ENCODE measurements at places on chromosomes 4 and X.

GRCh38 chrX:17960891-17961290 lies 99.8 kb upstream of the RAI2 start:
- no peak for DNase-seq

DNA sequence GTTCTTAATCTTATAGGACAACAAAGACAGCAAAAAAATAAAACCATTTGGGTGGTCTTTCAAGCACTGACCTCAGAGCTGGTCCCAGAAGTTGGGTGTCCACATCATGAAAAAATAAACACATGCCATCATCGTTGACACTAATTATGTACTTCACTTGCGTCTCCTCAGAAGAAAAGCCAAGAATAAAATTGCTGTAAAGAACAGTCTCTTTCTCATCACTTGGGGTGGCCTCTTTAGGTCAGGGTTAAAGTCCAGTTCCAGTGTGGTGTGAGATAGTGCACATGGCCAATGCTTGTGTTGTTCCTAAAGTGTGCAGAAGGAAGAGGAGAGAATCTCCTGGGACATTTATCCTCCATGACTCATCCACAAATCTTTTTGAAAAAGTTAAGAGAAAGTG lies 49.5 kb upstream of the IBSP start:
- DNase-seq: no peak

DNA sequence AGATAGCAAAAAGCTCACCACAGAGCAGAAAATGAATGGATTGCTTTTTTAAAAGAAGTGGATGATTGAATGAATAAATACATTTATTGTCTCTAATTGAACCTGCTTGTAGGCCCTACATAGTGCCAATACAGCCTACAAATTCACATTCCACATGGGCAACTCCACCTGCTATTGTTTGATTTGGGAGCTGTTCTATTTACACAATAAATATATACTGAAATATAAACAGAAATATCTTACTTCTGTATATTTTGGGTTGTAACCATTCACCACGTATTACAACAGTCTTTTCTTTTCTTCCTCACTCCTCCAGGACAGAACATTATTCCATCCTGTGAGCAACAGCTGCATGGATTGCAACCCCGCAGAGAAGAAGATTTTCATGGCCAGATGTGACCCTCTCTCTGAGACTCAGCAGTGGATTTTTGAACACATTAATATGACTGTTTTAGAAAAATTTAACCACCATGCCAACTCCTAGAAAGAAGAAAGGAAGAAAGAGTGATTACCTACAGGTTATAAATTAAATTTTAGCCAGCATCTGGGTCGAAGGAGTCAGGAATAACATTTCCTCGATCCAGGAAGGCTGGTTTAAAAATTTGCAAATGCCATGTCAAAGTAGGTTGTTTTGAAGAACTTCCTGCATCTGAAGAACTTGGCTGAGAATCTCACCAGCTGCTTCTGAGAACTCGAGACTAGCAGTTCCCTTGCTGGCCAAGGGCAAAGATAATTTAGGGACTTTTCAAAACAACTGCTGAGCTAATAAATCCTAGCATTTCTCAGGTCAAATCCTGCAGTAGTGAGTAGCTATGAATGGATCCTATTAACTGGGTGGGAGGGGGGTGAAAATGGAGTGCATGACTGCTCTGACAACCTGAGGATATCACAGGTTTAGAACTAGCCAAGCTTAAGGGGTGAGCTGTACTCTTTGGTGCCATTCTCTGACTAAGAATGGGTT lies 128.7 kb upstream of the GALNT7 start:
- DNase-seq: no peak

DNA sequence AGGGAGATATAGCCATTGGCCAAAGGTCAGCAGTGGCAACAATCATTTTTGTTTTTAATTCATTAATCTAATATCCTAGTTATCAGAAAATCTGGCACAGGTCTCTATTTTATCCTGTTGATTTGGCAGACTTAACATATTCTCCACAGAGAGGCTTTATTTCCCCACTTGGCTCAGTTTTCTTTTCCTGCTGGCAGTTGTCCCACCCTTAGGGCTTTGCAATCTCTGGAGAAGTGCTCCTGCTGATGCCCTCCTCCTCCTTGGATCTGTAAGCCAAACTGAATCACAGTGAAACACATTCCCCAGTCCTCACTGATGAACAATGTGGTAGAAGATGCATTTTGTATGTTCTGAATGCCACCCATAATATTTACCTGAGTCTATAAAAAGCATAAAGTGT lies 889.7 kb downstream of the PDHA2 start:
- DNase-seq: no peak

- no peak for DNase-seq
Measured at GRCh38 chr4:91170768-91171167, 1043.6 kb downstream of the CCSER1 start.

DNA sequence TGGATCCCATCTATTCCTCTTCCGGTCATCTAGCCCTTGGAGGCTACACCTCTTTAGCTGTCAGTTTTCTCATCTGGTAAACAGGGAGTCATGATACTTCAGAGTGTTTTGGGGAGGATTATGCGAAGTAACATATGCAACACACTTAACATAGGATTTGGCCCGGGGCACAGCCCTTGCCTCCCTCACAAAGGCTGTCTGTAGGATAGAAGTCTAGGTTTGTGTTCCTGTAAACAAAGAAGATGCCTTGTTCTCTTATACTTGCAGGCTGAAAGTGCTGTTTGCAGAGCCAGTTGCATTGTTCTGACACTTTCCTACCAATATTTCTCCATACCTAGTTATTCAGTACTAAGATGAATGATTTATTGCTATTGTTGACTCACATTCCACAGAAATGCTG lies 2.2 kb upstream of the APELA start:
- no peak for DNase-seq

GRCh38 chr4:15778289-15779241 lies at the start of gene CD38:
TSS of gene CD38 (plus strand) at chr4:15778328. CDS start at chr4:15778415, 87 bp downstream.
- no peak for DNase-seq

- no peak for DNase-seq
Measured at GRCh38 chr4:86942185-86942666, 7.4 kb downstream of the AFF1 start.

GRCh38 chrX:13261348-13261747 lies 58.5 kb downstream of the ATXN3L start:
- DNase-seq: no peak

DNA sequence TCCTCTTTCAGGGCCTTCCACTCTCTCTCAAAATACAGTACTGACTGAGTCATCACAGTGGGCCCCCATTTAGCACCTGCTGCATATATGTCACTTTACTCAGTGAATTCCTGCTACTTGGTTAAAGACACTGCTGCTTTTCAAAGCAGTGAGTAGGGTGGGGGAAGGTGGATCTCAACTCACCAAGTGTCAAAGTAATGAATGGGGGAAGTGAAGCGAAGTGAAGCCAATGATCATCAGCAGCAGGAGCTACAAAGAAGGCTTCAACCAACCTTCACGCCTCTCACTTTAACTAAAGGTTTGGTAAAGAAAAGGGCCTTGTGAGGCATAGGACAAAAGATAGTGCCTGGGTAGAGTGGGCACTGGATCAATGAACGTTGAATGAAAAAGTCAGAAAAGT lies 424.1 kb downstream of the SMARCA1 start:
- no peak for DNase-seq

DNA sequence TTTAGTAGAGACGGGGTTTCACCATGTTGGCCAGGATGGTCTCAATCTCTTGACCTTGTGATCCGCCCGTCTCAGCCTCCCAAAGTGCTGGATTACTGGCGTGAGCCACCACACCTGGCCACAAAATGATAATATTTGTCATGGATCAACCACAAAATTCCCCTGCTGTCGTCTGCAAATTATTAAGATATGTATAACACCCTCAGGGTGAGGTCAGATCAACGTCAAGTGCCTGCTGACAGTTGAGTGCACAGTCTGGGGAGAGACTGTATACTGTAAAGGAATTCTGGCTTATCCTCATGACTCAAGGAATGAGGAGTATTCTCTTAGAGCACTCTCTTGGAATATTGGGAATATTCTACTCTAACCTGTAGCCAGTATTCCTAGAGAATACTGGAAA lies 11.2 kb downstream of the EPGN start:
- DNase-seq: no peak

DNA sequence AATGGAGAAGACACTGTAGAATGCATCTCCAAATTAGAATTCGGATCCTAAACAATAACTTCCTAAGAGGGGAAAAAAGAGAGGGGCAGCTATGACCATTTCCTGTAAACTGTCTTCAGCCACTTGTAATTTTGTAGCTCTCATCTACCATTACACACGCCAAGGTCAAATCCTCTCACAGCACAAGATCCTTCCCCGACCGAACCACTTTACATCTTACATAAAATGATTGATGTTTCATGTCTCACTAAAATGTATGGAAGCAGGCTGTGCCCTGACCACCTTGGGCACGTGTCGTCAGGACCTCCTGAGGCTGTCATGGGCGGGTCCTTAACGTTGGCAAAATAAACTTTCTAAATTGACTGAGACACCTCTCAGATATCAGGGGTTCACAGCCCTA lies 24.1 kb upstream of the PBDC1 start:
- DNase-seq: no peak

- DNase-seq: no peak
Measured at GRCh38 chrX:646228-646495, 15.6 kb downstream of the SHOX start.

DNA sequence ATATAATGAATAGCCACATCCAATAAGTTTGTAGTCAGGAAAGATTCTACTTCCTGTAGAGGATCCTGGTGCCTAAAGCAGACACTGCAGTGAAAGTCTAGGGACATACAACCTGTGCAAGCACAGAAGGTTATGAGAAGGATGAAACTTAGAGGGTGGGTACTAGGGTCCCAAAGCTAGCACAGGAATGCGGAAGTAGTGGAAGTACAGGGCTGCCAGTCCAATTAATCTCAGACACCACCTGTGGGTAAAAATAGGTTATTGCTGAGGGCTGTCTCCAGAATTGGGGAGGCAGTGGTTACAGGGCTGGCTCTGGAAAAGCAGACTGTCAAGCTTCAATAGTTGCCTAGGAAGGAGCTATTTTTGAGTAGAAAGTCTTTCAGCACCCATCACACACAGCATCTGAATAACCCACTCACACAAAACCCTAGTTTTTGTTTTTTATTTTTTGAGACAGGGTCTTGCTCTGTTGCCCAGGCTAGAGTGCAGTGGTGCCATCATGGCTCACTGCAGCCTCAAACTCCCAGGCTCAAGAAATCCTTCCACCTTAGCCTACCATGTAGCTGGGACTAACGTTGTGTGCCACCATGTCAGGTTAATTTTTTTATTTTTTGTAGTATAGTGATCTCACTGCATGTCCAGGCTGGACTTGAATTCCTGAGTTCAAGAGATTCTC lies 50.8 kb upstream of the ELF2 start:
- no peak for DNase-seq

DNA sequence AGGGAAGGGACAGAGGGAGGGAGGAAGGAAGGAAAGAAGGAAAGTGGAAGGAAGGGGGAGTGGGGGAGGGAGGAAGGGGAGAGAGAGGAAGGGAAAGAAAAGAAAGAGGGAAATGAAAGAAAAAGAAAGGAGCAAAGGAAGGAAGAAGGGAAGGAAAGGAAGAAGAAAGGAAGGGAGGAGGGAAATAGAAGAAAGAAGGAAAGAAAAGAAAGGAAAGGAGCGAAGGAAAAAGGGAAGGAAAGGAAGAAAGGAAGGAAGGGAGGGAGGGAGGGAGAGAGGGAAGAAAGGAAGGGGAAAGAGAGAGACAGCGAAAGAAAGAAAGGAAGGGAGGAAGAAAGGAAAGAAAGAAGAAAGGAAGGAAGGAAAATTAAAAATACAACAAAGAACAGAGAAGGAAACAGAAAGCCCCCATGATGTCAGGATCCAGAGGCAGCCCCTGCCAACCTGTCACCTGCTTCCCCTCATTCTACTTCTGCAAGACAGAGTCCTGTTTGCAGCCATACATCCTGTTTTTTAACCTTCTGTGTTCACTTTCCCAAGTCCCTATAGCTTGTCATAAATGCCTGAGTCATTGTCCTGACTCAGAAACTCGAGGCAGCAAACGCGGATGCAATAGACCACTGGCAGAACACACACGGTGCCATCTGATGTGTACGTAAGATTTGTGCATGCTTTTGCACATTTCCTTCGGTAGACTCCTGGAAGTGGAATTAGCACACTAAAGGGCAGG lies 77.0 kb upstream of the C4orf50 start:
- DNase-seq: no peak

DNA sequence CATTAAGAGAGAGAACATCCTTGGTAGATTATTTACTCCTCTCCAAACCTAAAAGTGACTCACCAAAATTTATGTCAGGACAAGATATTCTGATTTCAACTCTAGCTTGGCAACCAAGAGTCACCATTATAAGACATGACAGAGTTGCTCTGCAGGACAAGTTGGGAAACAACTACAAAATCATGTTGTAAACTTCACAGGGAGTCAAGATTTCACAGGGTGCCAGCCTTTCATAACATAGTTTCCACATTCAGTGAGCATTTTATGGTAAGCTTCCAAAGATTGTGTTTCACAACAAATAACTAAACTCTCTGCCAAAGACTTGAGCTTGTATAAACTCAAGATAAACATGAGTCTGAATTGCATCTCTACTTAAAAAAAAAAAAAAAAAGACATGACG lies 121.0 kb upstream of the DIAPH2 start:
- no peak for DNase-seq

DNA sequence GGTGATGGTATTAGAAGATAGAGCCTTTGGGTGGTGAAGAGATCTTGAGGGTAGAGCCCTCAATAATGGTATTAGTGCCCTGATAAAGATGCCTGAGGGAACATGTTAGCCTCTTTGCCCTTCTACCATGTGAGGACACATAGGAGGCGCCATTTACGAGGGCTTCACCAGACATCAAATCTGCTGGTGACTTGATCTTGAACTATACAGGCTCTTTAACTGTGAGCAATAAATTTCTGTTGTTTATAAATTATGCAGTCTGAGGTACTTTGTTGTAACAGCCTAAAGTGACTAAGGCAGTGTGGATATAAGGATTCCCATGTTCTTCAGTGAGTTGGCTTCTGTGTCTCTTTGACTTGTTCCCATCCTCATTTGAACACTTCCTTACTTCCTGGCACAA lies 11.8 kb downstream of the MOB1B start:
- no peak for DNase-seq

DNA sequence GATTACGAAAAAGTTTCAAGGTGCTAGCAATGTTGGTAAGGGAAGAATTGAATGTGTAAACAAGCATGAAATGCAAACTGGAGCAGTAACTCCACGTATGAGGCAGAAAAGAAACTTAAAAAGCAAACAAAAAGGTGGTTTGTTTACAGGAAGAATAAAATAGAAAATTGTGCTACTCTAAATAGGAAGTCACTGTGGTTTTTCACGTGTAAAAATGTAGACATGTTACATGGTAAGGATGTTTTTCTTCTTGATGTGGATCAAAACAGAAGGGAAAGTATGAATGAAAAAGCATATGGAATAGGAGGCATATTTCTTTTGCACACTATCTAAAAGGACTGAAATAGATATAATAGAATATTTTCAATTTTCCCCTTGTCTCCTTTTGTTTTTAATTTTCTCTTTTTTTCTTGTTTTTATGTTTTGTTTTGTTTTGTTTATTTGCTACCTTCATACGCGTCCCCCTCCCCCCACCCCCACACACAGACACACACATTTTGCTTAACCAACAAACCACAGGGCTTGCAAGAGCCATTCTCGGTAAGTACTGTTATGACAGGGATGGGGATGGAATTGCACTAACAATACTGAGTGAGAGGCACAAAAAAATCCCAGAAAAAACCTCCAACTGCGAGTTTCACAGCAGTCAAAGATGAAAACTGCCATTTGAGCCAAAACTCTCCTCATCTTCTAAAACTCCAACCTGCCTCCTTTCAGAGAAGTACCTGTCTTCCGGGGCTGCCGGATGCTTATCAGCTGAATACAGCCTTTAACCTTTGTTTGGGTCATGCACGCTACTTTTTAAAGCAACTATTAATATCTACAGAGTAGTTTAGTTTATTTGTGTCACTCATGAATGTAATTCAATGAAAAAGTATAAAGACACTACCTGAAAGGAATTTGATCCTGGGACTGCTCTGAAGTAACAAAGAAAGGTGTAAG lies 135.8 kb downstream of the IL15 start:
- DNase-seq: no peak
